GM06990 (cell line): ENCODE measurements at places on chromosomes 13 and 19.

GRCh38 chr13:98784666-98785065 lies 32.2 kb upstream of the SLC15A1 start:
- no peak for DNase-seq

- no peak for DNase-seq
Observed at GRCh38 chr13:76164290-76164689, 528.2 kb downstream of the LMO7 start.

- no peak for DNase-seq
Observed at GRCh38 chr19:29528946-29529645, 3.3 kb downstream of the VSTM2B start.

DNA sequence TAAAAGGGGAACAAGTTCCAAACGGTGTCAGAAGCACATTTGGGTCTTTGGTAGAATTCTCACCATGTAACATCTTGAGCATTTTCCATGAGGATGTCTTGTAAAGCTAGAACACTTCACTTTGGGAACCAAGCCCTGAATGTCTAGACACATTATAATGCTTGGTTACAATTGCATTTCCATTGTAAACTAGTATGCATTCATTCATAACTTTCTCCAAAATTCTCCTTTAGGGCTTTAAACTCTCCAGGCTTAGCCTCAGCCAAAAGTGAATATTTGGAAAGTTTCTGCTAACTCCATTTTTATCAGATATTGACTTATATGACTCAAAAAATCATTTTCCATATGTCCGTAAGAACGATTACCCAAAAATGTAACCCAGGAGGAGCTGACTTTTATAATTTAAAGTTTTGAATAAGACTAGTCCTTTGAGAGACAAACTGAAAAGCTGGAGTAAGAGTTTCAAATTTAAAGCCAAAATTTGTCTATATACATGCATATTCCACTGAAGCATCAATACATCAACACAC lies 1170.4 kb downstream of the EFNB2 start:
- DNase-seq = no peak

DNA sequence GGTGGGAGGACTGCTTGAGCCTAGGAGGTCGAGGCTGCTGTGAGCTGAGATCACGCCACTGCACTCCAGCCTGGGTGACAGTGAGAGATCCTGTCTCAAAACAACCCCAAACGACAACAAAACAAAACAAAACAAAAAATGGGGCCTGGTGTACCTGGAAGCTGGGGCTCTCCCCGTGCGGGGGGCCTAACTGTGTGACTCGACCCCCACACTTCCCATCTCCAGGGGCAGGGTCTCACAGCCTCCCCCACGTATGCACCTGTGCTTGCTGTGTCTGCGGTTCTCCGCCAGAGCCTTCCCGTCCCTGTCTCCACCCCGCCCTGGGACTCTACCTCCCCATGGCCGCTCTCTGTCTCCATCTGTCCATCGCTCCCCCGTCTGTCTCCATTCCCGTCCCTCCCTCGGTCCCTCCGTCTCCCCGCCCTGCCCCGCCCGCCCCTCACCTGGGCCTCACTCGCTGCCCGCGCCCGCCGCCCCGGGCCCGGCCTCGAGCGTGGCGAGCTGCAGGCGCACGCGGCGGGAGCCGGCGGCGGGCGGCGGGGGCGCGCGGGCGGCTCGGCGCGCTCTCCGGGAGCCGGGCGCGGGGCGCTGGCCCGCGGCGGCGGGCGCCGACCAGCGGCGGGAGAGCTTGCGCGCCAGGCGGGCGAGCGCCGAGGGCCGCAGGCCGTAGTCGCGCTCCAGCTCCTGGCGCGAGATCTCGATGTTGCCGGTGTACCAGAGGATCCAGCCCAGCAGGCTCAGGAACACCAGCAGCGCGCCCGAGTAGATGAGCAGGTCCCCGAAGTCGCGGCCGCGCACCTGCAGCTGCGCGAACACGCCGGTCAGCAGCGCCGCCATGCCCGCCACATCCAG lies 587 bp downstream of the TMEM238 start:
- DNase-seq = peak; percentile 83

- DNase-seq = no peak
Observed at GRCh38 chr19:33463199-33463598, 58.4 kb downstream of the PEPD start.

GRCh38 chr13:60645676-60646075 lies 248.7 kb downstream of the TDRD3 start:
- DNase-seq = no peak
